ENCODE measurements at places on chromosomes 2 and 18.

DNA sequence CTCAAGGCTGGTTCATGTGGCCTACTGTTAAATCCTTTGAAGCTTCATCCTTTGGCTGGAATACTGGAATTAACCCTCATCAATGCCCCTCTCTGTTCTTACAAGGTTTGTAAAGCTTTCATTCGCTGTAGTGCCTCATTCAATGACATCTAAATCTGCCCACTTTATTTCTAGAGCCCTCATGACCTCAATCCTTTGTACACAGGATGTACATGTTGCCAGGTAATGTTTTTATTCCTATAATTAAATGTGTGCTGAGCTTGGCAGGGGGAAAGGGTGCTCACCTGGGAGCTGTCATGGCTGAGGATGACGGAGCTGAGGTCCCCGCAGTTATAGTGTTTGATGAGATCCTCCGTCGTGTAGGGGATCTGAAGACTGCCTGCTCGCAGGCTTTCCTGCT is 39.3 kb downstream of the TRABD2A start:
- DNase-seq = no peak

- no peak for DNase-seq
Observed at GRCh38 chr18:11955239-11956029, 25.9 kb upstream of the IMPA2 start.

GRCh38 chr2:71073475-71073874 is 5.0 kb downstream of the NAGK start:
- no peak for DNase-seq

- no peak for DNase-seq
Observed at GRCh38 chr2:237879058-237879430, 19.6 kb downstream of the RAMP1 start.

DNA sequence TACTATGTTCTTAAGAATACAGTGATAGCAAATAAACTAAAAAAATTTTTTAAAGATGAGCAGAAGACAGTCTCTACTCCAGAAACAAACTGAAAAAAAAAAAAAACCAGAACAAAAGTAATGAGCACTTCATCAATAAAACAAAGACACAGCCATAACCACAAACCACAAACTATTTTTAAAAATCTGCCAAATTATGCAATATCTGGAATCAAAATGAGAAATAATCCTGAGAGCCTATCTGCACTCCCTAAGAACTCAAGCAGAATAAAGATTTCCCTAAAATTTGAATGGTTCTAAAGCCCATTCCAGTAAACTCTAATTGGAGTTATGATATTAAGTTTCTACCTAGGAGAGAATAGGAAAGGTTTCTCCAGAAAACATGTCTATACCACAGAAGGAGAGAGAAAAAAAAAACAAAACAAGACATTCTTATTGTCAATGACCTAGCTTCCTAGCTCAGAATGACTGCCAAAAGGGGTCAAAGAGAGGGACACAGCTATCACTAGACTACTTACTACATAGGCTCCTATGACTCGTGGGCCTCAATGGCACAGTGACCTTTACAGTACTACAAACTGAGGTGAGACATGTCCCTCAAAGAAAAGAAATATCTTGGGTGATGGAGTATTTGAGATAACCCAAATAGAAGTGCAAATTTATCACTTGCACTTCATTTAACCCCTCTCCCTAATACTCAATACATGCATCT is 262.8 kb downstream of the ZEB2 start:
- no peak for DNase-seq

GRCh38 chr2:99708231-99708630 is 218.4 kb upstream of the REV1 start:
- no peak for DNase-seq

DNA sequence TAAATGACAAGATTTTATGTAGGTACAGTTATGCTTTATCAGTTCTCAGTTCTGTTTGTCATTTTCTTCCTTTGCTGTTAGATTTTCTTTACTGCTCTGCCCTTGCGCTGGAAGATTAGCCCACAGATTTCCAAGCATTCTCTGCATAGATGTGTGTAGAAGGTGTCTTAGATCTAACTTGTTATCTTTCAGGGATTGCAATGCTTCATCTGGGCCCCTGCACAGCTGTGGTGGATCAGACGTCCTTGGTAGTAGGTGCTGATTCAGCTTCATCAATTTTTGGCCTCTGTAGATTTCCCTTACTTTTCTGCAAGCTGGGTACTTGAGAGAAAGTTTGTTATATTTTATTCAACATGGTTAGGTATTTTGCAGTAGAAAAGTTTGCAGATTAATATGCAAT is 115.3 kb upstream of the LINC00305 start:
- DNase-seq = no peak

DNA sequence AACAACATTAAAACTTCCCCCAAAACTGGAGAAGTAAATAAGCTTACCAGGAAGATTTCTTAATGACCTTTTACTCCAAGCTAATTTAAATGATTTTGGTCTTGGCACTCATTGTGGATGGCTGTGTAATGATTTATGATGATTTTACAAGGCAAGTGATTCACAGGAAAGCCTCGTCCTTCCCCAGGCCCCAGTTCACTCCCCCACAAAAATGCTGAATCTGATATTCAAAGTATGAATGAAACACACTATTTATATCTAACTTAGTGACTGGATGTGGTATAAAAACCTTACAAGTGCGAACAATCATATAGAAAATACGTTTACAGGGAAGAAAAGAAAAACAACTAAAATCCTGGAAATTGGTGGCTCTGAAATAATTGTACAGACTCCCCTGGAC is 49.8 kb downstream of the ZNF516 start:
- DNase-seq = no peak

GRCh38 chr18:79553154-79553553 is 126.4 kb upstream of the CTDP1 start:
- no peak for DNase-seq

DNA sequence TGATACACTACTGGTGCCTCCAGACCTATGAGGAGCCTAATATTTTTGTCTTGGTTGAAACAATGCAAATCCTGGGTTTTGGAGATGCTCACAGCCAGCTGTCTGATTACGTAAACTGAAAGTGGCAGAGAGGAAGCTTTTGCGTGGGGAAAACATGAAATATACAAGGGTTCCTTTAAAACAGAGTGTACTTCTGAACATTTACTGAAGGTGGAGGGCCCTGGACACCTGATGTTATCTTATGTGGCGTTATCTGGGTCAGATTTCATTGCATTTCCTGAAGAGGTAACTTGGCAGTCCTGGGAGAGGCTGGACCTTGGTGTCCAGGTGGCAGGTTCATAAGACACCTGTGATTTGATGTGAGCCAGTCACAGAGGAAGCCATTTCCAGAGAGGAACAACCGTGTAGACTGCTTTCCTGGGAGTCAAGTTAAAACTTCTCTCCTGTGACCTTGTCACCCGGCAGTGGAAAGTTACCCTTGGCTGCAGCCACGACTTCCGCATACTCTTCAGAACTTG is 105.0 kb downstream of the NEDD4L start:
- peak; percentile 49 for DNase-seq

GRCh38 chr2:39540414-39540813 is 103.3 kb upstream of the MAP4K3 start:
- DNase-seq = no peak

- DNase-seq = no peak
Observed at GRCh38 chr18:37484983-37485834, 80.4 kb downstream of the CELF4 start.

GRCh38 chr18:31965316-31965970 is 22.5 kb upstream of the TRAPPC8 start:
- DNase-seq = no peak

DNA sequence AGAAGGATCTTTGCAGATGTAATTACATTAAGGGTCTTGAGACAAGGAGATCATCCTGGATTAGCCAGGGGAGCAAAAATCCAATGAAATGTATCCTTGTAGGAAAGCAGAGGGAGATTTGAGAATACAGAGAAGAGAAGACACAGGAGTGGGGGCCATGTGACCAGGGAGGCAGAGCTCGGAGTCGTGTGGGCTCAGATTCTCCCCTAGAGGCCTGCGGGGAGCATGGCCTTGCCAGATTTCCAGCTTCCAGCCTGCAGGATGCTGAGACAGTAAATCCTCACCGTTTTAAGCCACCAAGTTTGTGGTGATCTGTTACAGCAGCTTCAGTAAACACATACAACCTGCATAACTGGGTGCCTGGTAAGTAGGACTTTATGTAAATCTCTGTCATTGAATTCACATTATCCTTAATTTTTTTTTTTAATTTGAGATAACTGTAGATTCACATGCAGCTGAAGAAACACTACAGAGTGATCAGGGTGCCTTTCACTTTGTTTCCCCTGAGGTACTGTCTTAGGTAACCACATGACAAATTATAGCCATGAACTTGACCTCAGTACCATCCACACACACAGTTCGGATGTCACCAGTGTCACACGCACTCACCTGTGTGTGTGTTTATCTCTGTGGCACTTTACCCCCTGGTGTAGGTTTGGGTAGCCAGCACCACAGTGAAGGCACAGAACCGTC is 138.4 kb upstream of the HDAC4 start:
- DNase-seq = no peak

DNA sequence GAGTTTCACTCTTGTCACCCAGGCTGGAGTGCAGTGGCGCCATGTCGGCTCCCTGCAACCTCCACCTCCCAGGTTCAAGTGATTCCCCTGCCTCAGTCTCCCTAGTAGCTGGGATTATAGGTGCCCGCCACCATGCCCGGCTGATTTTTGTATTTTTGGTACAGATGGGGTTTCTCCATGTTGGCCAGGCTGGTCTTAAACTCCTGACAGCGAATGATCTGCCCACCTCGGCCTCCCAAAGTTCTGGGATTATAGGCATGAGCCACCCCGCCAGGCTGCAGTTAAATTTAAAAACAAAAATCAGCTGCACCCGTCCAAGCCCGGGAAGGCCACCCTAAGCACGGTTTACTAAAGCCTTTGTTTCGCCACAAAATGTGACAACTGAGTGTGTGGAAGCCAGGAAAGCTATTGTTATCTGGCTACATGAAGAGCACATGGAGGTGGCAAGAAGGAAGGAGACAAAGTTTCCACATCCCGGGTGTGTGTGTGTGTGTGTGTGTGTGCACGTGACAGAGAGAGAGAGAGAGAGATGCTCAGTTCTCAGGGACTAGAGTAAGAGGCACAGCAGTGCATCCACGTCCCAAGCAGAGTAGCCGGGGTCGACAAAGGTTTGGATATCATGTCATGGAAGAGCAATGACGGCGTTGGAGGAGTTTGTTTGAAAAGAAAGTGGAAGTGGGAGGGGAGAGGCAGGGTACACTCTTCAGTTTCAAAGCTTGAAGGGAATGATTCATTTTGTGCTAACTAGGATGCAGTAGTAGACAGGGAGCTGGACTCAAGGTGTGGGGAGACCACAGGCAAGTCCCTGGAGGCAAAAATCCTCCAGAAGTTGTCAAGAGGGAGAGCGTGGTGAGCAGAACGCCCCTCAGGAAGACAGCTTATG is 20.1 kb downstream of the INPP5D start:
- no peak for DNase-seq

GRCh38 chr2:11048335-11049008 is 106.8 kb upstream of the SLC66A3 start:
- DNase-seq = no peak

DNA sequence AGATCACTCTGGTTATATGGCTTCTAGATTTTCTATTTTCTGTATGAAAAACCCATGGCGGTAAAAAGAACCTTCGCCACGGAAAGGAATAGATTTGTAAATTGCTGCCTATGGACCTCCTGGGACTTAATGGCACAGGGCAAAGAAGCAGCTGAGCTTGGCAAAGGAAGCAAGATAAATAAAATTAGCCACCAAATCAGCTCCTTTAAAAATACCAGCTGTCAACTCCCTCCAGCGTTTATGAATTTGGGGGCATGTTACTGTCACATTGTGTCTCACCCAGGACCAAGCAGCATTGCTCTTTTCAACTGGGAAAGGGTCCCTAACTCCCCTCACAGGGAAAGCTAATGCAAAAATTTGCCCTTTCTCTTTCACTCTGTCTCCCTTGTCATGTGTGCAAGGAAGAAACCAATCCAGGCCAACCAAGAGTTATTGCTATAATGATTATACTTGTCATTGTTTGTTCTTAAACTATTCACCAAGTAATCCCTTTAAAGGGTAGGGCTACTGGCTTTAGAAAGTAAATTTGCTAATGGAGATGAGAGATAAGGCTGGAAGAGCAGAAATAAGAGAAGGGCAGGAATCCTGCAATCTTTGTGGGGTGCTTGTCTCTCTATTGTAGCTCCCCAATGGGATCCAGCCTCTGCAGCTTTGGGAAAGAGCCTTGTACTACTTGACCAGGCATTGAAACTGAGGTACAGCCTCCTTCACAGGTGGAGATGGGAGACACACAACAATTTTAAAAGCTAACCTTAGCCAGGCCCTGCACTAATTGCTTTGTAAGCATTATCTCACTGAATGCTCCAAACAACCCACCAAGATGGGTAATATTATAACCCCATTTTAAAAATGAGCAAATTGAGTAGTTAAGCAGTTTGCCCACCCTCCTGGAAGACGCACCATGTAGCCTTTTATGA is 119.1 kb upstream of the KLF7 start:
- DNase-seq = no peak

DNA sequence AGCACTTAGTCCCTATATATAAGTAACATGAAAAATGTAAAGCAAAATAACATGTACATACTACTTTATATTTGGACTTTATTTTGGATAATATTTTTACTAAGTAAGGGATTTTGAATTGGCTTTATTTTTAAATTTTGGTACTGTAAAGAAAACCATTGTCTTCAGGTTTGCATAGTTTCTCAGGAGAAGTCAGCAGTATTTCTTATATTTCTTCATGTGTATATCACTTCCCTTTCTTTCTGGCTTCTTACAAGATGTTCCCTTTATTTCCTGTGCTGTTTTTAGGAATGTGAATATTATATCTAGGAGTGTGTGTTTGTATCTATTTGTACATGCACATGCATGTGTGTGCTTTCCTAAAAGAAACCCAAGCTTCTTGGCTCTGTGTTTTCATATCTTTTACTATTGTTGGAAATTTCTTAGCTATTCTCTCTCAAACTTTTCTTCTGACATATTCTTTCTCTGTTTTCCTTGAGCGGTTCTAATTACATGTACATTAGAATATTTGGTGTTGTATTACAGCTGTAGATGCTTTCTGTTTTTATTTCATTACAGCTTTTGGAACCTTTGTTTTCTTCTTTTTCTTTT is 1549.7 kb upstream of the ACVR2A start:
- no peak for DNase-seq

- DNase-seq = no peak
Observed at GRCh38 chr2:191539068-191539467, 138.9 kb upstream of the NABP1 start.

DNA sequence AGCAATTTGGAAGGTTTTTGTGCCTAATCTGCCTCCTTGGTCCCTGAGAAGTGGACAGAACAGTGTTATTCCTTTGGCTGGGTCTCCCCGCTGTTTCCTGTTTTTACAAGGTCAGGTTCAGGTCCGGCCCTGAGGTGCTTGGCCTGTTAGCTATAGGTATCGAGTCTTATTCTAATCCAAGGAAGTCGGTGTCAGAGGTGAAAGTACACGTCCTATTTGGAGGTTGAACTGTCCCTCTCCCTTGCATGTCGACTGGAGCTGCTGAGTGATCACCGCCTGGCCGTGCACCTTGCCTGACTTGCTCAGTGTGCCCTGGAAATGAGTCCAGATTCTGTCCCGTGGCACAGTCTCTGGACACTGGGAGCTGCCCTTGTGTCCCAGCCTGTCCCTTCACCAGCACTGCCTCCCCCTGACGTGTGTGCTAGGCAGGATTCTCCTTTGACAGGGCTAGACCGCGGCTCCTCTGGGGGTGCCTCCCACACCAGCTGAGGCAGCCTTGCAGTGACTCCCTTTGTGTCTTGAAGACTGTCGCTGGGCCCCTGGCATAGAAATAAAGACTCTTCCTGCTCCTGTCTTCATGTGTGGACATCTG is 65.7 kb upstream of the RBM44 start:
- no peak for DNase-seq
